Esophagus mucosa (tissue), 1 donor: ENCODE measurements at places on chromosomes 4 and X.

GRCh38 chr4:80065601-80066000 is 7.4 kb downstream of the ANTXR2 start:
- no peak for ATAC-seq

DNA sequence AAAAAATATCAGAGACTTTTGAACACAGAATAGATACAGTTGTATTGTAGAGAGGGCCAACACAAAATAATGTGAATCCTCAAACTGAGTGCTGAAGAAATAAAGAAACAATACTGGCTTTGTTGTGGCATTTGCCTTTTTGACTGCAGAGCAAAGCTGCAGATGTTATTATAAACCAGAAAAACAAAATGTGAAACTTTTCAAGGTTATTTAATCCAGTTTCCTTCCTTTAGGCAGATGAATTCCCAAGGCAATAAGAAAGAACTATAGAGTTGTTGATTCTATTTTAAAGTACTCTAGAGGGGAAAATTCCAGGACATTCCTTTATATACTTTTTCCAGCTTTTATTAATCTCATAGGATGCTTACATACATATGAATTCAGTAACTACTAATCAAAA is 186.8 kb downstream of the NDST4 start:
- no peak for ATAC-seq

- ATAC-seq = no peak
Observed at GRCh38 chrX:2811271-2811670, 17.5 kb upstream of the GYG2 start.

DNA sequence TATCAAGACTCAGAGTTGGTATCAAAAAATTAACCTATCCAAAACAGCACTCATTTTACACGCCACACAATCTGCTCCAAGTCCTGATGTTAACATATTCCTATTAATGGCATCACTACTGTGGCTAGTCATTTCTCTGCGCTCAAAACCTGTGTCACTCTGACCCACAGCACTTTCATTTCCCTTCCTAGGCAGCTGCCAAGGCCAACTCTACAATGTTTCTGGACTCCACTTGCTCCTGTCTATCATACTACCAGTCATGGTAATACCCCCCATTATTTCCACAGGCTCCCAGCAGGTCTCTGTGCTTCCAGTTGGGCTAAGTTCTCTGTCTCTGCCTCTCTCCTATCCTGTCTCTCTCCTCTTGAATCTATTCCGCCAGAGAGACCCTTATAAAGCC is 323.6 kb downstream of the NR3C2 start:
- ATAC-seq = no peak

GRCh38 chr4:152599095-152599494 is 63.2 kb upstream of the FBXW7 start:
- ATAC-seq = no peak

- ATAC-seq = no peak
Observed at GRCh38 chrX:133555782-133556458, 140.6 kb upstream of the GPC4 start.

GRCh38 chr4:184937030-184937710 is 81.1 kb upstream of the HELT start:
- ATAC-seq = no peak

GRCh38 chrX:103453655-103454054 is 65.6 kb downstream of the RAB40A start:
- no peak for ATAC-seq

- no peak for ATAC-seq
Observed at GRCh38 chrX:85914431-85914830, 132.9 kb downstream of the CHM start.

- ATAC-seq = no peak
Observed at GRCh38 chr4:174859904-174860303, 30.9 kb upstream of the GLRA3 start.

GRCh38 chrX:10538831-10539230 is 81.6 kb downstream of the MID1 start:
- ATAC-seq = no peak
